ENCODE measurements at places on chromosomes 3 and 15.
A peak's percentile ranks its signal among the peaks of the same experiment; 100 is the strongest.

GRCh38 chr3:108088697-108089096 is 2.1 kb downstream of the CD47 start:
- no peak for DNase-seq

- no peak for DNase-seq
Observed at GRCh38 chr3:49607796-49608195, 53.5 kb downstream of the BSN start.

DNA sequence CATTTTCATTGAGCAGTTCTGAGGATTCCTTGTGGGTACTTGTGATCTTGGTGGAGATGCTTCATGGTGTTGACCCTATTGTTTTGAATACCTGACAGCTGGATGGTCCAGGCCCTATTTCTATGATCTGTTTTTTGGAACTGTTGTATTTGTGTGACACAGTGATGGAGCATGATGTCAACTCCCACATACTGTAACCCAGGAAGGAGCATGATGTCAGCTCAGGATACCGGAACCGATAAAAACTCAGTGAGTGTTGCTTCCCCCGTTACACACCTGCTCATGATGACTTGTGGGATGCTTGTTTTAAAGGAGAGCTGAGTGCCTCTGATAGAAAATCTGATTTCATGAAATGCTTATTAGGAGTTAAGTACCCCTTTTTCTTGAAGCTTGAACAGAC is 45.1 kb downstream of the ZBTB38 start:
- DNase-seq: no peak

GRCh38 chr3:47780741-47781684 is 680 bp downstream of the SMARCC1 start:
- DNase-seq: peak; percentile 40

- no peak for DNase-seq
Observed at GRCh38 chr3:142613491-142613890, 17.3 kb downstream of the PLS1 start.
